Motor neuron (in vitro differentiated cells): ENCODE measurements at places on chromosomes 4 and X.

GRCh38 chr4:30962939-30963338, 242.8 kb downstream of the PCDH7 start:
- no peak for ATAC-seq

DNA sequence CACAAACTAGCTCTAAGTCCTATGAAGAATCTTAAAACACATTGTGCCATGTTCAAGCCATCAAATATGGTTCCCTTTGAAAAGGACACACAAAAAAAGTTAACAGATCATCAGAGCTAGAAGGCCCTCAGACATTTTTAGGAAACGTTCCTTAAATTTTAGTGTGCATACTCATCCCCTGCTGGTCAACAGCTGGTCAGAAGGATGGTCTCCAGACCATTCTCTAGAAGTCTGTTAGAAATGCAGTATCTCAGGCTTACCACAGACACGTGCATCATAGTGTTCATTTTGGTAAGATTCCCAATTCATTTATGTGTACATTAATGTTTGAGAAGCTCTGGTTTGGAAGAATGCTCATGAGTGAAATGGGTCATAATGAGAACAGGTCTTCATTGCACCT, 523.1 kb downstream of the INPP4B start:
- no peak for ATAC-seq

DNA sequence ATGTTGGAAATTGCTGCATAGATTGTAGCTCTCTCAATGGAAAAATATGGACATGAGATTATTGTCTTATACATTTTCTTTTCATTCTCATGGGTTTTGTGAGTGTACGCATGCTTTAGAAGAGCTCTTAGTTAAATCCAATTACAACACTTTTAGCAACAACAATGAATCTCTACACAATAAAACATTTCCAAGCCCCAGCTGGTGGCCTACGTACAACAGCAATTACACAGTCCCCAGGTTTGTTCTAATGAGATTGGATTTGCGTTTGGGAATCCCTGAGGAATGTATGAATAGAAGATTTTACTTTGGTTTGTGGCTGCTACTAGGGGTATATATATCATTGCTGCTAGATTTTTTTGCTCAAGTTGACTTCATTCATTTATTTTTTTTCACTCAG, 98.6 kb downstream of the FHDC1 start:
- no peak for ATAC-seq

DNA sequence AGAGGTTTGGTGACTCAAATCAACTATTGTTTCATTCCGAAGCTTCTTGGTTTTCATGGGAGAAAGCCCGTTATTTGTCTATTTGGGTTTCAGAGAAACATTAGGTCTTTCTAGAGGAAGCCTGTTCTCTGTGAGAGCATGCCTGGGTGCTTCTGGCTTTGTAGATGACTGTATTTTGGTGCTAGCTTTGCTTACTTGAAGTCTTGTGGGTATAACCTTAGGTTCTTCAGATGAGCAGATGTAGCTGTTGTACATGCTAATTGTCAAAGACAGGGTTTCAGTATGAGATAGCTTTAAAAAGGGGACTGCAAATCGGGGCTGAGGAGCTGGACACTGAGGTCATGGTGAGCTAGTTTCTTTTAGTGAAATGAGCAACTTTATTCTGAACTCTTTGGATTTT, 7.9 kb upstream of the STOX2 start:
- ATAC-seq = no peak

GRCh38 chr4:147078875-147079658, 133.4 kb upstream of the TTC29 start:
- ATAC-seq = no peak

GRCh38 chrX:51955200-51955599, 61.8 kb downstream of the MAGED1 start:
- no peak for ATAC-seq

GRCh38 chr4:850323-850945, 24.5 kb upstream of the CPLX1 start:
- peak; percentile 20 for ATAC-seq

DNA sequence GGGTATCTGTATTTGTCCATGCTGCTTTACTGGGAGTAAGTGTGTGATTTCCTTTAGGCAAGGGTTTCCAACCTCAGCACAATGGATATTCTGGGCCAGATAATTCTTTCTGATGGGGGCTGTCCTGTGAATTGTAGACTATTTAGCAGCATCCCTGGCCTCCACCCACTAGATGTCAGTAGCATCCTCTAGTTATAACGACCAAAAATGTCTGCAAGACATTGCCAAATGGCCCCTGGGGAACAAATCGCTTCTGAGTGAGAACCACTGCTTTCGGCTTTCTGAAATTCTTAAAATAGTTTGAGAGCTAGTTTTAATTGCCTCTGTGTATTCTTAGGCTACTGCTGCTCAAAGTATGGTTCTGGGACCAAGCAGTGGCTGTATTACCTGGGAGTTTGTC, 81.2 kb upstream of the GPM6B start:
- ATAC-seq = no peak

GRCh38 chr4:23365871-23366556, 523.8 kb downstream of the PPARGC1A start:
- ATAC-seq = no peak

GRCh38 chr4:54091637-54092404, 8.1 kb upstream of the GSX2 start:
- ATAC-seq = peak; percentile 91

GRCh38 chrX:43949669-43950068, 23.5 kb downstream of the NDP start:
- ATAC-seq = peak; percentile 41

DNA sequence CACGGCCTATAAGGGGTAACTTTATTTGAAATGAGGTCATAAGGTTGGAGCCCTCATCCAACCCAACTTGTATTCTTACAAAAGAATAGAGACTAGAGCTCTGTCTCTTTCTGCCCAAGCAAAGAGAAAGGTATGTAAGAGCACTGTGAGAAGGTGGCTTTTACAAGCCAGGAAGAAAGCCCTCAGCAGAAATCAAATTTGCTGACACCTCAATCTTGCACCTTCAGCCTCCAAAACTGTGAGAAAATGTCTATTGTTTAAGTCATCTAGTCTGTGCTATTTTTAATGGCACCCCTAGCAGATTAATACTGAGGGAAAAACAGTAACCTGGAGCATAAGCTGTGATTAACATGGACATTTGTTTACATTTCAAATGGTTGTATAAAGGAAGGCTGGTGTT, 860.7 kb downstream of the PCDH7 start:
- ATAC-seq = no peak
